ENCODE measurements at places on chromosomes 3 and 15. TPM values are rescaled to one million over a fixed set of nuclear protein-coding genes. Genes with fewer than 3 reads are reported as not detected.

- no peak overlapping the region for H3K27ac ChIP-seq
- no peaks in the 10 kb centered on the region for H3K36me3 ChIP-seq
- no peak for DNase-seq
Observed at GRCh38 chr15:47620960-47621681, 96.2 kb upstream of the SEMA6D start.

- H3K4me3 ChIP-seq: no peak overlapping the region
- no peaks in the 10 kb centered on the region for H3K36me3 ChIP-seq
- no peak for DNase-seq
Observed at GRCh38 chr15:81781395-81781794, 264.4 kb downstream of the MEX3B start.

GRCh38 chr15:67303490-67304363 is 49.1 kb downstream of the IQCH start:
- no peak overlapping the region for H3K4me3 ChIP-seq
- H3K36me3 ChIP-seq: no peaks in the 10 kb centered on the region
- DNase-seq: peak; percentile 3

- no peak overlapping the region for H3K4me3 ChIP-seq
- DNase-seq: no peak
- peak overlapping the region; percentile 67 for H3K27ac ChIP-seq
- H3K36me3 ChIP-seq: peaks cover 11% of the 10 kb centered on the region
- H3K4me1 ChIP-seq: peaks cover 85% of the 10 kb centered on the region
Observed at GRCh38 chr3:46936733-46937250, 39.8 kb downstream of the CCDC12 start.

- H3K27ac ChIP-seq: no peak overlapping the region
- H3K36me3 ChIP-seq: no peaks in the 10 kb centered on the region
- no peaks in the 10 kb centered on the region for H3K4me1 ChIP-seq
- no peak overlapping the region for H3K4me3 ChIP-seq
Observed at GRCh38 chr15:51801391-51801835, 28.0 kb upstream of the TMOD3 start.

The INSYN1 gene
- 1.7 TPM for total RNA-seq

DNA sequence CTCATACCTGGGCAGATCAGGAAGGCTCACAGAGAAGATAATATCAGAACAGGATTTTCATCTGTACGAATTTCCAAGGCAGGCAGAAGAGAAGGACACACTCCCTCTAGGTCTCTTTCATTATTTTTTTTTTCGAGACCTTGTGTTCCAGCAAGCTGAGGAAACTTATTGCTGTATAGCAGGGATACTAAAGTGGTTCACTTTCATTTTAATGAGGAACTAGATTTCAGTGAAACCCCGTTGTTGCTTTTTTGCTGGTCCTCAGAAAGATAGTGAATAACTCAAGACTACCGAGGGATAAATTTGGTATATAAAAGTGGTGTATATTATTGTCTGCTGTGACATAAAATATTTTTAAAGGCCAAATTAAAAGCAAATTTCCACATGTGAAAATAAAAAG is 24.6 kb downstream of the MEIS2 start:
- no peak overlapping the region for H3K27ac ChIP-seq
- no peak overlapping the region for H3K4me3 ChIP-seq
- no peak for DNase-seq

DNA sequence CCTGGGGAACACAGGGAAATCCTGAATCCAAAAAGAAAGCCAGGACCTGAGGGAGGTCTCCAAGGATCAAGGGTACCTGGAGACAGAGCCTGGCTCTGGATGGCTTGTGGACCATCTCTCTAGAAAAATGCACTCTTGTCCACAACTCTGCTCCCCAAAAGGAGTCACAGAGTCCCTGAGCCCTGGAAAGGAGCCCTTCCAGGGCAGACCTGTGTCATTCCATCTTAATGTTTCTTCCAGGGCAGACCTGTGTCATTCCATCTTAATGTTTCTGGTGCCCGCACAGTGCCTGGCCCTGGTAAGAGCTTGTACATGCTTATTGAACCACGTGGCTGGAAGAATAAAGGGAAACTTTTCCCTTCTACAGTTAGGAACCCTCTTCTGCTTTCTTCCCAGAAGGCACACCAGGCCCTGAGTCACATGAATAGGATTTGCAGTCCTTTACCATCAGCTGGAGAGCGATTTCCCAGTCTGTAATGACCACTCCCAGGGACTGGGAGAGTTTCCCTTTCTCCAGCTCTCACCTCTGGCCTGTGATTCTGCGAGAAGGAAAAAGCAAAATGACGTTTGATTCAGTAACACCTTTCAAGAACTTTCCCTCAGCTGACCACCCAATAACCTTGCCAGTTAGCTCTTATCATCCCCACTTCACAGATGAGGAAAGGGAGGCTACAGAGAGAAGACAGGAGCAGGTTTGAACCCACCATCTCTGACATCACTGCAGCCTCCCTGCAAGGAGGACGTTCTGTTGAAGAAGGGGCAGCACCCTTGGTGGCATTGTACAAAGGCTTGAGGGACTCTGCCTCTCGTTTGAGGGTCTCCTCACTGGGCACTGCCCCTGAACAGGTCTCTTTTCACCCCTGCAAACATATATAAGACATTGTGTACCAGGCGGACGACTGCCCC is 35.8 kb upstream of the SLCO2A1 start:
- no peaks in the 10 kb centered on the region for H3K4me1 ChIP-seq
- DNase-seq: no peak
- H3K27me3 ChIP-seq: no peaks in the 10 kb centered on the region
- no peaks in the 10 kb centered on the region for H3K36me3 ChIP-seq
- H3K4me3 ChIP-seq: no peak overlapping the region

- no peaks in the 10 kb centered on the region for H3K36me3 ChIP-seq
- H3K27ac ChIP-seq: no peak overlapping the region
- no peak for DNase-seq
- peaks cover 22% of the 10 kb centered on the region for H3K4me1 ChIP-seq
Observed at GRCh38 chr3:108320746-108321350, 24.5 kb downstream of the HHLA2 start.

The TMEM212 gene
- not detected for total RNA-seq

DNA sequence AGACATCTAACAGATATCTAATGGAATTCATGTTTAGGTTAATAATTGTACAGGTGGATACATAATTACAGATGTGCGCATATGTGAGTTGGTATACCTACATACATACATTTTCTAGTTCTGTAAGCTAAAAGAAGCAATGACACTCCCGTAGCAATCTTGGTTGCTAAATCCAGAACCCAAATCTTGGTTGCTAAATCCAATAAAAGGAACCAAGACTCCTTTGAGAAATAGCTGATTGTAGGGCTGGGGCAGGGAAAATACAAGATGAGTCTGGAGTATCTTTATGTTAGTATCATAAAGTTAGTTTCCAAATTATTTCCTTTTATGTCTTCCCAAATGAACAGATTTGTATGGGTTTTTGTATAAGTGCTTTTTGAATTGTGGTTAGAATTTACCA is 135.2 kb downstream of the TMCC1 start:
- no peak overlapping the region for H3K27ac ChIP-seq
- DNase-seq: no peak
- no peaks in the 10 kb centered on the region for H3K36me3 ChIP-seq
- no peak overlapping the region for H3K4me3 ChIP-seq
- no peaks in the 10 kb centered on the region for H3K4me1 ChIP-seq

The AMOTL2 gene
- total RNA-seq: 35.5 TPM

The KLHL6 gene
- total RNA-seq: 0.35 TPM

- H3K4me3 ChIP-seq: no peak overlapping the region
- no peaks in the 10 kb centered on the region for H3K4me1 ChIP-seq
- H3K27ac ChIP-seq: no peak overlapping the region
- no peak for DNase-seq
Observed at GRCh38 chr3:129831503-129831902, 62.0 kb downstream of the TMCC1 start.

DNA sequence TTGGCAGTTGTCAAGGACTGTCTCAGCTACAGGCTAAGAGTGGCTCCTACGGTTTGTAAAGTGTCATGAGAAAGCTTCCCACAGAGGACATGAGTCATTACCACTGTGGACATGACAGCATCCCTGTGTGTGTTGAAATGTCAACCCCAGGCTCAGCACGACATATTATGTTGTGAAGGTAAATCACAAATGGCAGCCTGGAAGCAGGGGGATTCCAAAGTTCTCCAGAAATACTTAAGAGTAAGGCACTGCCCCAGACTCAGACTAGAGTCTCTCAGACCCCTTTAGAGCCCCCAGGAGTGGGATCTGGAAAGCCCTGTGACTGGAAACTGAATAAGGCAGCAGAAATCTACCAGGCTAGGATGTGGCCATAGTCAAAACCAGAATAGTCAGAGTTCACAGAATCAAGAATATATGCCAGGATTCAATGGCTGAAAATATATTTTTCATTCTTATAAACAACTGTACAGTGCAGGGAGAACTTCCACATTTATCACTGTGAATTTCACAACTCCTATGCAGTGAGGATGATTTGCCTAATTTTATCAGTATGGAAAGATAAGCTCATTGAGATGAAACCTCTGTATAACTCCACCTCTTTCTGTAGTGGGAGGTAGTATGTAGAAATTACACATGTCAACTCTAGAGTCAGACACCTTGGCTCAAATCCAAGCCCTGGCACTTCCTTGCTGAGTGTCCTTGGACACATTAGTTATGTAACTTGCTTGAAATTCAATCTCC is 237.1 kb upstream of the CFAP20DC start:
- no peak overlapping the region for H3K4me3 ChIP-seq
- no peak overlapping the region for H3K27ac ChIP-seq
- no peaks in the 10 kb centered on the region for H3K4me1 ChIP-seq
- H3K27me3 ChIP-seq: no peaks in the 10 kb centered on the region
- H3K36me3 ChIP-seq: no peaks in the 10 kb centered on the region
- DNase-seq: peak; percentile 76

GRCh38 chr3:196517162-196517800 is 2.1 kb upstream of the SMCO1 start:
- H3K27ac ChIP-seq: no peak overlapping the region
- DNase-seq: no peak
- H3K4me1 ChIP-seq: no peaks in the 10 kb centered on the region
- H3K27me3 ChIP-seq: no peaks in the 10 kb centered on the region
- no peaks in the 10 kb centered on the region for H3K36me3 ChIP-seq

- peak; percentile 29 for DNase-seq
- H3K4me1 ChIP-seq: peaks cover 10% of the 10 kb centered on the region
- no peaks in the 10 kb centered on the region for H3K36me3 ChIP-seq
Observed at GRCh38 chr3:47418167-47419082, 37.6 kb downstream of the PTPN23 start.

GRCh38 chr15:94300612-94301011 is 69.3 kb downstream of the MCTP2 start:
- no peak overlapping the region for H3K27ac ChIP-seq
- peaks cover 6% of the 10 kb centered on the region for H3K4me1 ChIP-seq
- H3K27me3 ChIP-seq: no peaks in the 10 kb centered on the region
- H3K36me3 ChIP-seq: no peaks in the 10 kb centered on the region

- H3K27ac ChIP-seq: no peak overlapping the region
- peak overlapping the region; percentile 17 for H3K4me3 ChIP-seq
- no peaks in the 10 kb centered on the region for H3K27me3 ChIP-seq
- peak; percentile 35 for DNase-seq
- no peaks in the 10 kb centered on the region for H3K36me3 ChIP-seq
Observed at GRCh38 chr3:158727206-158728060, 4.8 kb downstream of the RARRES1 start.

DNA sequence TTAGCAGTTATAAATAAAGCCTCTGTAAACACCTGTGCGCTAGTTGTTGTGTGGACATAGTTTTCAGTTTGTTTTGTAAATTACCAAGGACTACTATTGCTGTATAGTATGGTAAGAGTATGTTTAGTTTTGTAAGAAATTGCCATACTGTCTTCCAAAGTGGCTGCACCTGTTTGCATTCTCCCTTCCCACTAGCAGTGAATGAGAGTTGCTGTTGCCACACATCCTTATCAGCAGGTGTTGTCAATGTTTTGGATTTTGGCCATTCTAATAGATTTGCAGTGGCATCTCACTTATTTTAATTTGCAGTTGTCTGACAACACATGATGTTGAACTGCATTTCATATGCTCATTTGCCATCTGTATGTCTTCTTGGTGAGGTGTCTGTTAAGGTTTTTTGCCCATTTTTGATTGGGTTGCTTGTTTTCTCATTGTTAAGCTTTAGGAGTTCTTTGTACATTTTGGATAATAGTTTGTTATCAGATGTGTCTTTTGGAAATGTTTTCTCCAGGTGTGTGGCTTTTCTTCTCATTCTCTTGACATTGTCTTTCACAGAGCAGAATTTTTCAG is 14.9 kb downstream of the TCAIM start:
- DNase-seq: no peak
- peaks cover 12% of the 10 kb centered on the region for H3K4me1 ChIP-seq
- peaks cover 7% of the 10 kb centered on the region for H3K36me3 ChIP-seq
- H3K27me3 ChIP-seq: no peaks in the 10 kb centered on the region

GRCh38 chr3:70315021-70315420 is 2.6 kb upstream of the MDFIC2 start:
- no peaks in the 10 kb centered on the region for H3K4me1 ChIP-seq
- H3K36me3 ChIP-seq: no peaks in the 10 kb centered on the region
- no peak for DNase-seq
- H3K27ac ChIP-seq: no peak overlapping the region
- H3K4me3 ChIP-seq: no peak overlapping the region

DNA sequence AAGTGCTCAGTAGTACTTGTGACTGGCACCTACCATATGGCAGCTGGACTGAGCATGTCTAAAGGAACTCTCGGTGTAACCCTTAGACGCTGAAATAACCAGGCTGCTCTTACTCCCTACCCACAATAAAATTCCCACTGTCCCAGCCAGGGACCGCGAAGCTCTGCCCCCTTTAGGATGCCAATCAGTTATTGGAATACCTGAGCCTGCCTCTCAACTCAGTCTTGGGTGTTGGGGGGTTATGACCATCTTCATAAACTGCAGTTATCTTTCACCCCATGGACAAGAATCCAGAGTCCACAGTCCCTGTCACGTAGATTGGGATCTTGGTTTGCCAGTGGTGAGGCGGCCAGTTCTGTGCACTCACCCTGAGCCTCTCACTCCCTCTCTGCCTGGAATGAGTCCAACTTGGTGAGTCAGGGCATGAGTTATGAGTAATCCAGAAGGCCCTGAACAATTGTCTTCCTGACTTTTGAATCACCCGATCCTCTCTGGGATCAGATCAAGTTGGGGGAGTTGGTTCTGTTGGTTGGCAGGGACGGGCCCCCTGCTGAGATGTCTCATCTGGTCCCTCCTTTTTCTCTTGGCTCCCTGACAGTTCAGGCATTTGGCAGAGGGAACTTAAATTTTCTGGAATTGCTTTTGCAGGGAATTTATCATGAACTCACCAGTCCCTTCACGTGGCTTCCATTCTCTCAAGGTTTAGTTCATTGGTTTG is 120.1 kb upstream of the UBE2E1 start:
- H3K4me1 ChIP-seq: no peaks in the 10 kb centered on the region
- H3K27me3 ChIP-seq: no peaks in the 10 kb centered on the region
- no peak for DNase-seq
- H3K36me3 ChIP-seq: no peaks in the 10 kb centered on the region
- no peak overlapping the region for H3K4me3 ChIP-seq

The GOLGA6B gene
- not detected for total RNA-seq

The GOLGA8Q gene
- total RNA-seq: not detected

The ANKRD34C gene
- 0.34 TPM for total RNA-seq
